SIG-M5 (cell line): ENCODE measurements at places on chromosomes 11 and 22.

DNA sequence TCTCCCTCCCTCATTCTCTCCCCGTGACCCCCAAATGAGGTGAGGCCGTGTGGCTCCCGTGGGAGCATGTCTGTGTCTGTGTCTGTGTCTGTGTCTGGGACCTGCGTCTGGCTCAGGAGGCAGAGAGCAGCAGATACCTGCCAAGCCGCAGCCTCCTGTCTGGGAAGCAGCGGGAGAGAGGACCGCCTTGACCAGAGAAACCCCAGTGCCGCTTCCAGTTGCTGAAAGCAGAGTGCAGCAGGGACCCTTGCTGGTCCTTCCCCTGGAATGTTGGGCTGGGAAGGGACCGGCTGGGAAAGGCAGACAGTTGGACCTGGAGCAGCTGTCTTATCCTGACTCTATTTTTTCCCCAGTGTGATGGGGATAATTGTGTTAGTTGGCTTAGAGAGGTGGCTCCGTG lies 525 bp downstream of the CSDC2 start:
- DNase-seq = no peak

- no peak for DNase-seq
Observed at GRCh38 chr11:2951231-2952110, 22.3 kb upstream of the PHLDA2 start.

- DNase-seq = no peak
Observed at GRCh38 chr22:23622634-23623033, 9.5 kb downstream of the DRICH1 start.

DNA sequence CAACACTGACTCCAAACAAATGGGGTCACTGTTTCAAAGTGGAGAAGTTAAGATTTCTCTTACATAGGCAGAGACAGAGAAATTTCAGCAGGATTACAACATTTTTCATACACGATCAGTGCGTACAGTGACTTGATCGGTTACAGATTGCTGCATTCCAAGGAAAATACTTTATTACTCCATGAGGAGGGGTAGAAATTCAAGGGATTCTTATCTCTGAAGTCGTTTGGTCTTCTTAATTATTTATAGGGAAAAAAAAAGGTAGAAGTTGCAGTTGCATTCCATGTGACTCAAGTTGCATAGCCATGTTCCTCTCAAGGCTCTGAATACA lies 10.7 kb upstream of the SMIM38 start:
- DNase-seq = no peak

GRCh38 chr11:10432493-10432892 lies 22.6 kb upstream of the AMPD3 start:
- DNase-seq = no peak

DNA sequence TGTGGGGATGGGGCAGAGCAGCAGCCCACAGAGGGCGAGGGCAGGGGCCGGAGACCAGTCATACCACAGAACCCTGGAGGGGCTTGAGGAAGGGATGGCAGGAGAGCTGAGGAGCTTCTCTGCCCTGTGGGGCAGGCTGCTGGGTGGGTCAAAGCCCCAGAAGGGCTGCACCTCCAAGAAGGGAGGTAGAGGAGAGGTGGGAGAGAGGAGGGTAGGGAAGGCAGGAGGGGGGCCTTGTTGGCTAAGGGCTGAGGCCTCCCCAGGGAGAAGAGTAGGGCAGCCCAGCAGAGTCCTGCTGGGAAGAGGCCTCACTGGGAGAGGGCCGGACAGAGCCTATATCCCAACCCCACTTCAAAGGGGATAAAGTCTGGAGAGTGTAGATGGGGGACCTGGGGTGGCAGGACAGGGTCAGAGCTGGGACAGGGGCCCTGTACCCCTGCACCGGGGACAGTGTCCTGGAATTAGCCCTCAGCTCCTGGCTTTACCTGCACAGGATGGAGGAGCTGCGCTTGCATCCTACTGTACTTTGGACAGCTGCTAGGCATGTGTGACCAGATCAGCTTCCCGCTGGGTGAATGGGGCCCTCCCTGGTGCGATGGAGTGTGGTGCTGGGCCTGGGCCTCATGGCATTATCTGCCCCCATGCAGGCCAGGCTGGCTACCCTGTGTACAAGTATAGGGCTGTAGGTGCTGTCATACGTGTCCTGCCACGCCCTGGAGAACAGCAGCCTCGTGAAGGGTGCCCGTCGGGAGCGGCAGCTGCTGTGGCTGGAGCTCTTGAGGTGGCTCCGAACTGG lies 7.3 kb downstream of the DGCR6L start:
- DNase-seq = no peak

- no peak for DNase-seq
Observed at GRCh38 chr11:65571420-65571819, 918 bp upstream of the FAM89B start.

- peak; percentile 2 for DNase-seq
Observed at GRCh38 chr22:48492366-48493320, 1335.0 kb downstream of the BRD1 start.

GRCh38 chr11:26556582-26556981 lies 15.5 kb downstream of the MUC15 start:
- no peak for DNase-seq
